H9 (cell line): ENCODE measurements at places on chromosomes 3 and 15. TPM values are rescaled to one million over a fixed set of nuclear protein-coding genes. Genes with fewer than 3 reads are reported as not detected.

PCSK6 gene
- total RNA-seq, result 3.4 and 4.0 TPM in 2 replicates

ROBO2 gene
- 2.0 and 2.3 TPM in 2 replicates for total RNA-seq

PRSS50 gene
- total RNA-seq, result 0.24 and 0.59 TPM in 2 replicates

CHDH gene
- 8.2 and 11.0 TPM in 2 replicates for total RNA-seq

CD96 gene
- not detected in 2 replicates for total RNA-seq

HHATL gene
- total RNA-seq, result 0.46 TPM in 1 of 2 replicates, not detected in the other

EXD1 gene
- not detected in 2 replicates for total RNA-seq

ALCAM gene
- 43.3 and 43.7 TPM in 2 replicates for total RNA-seq

ESYT3 gene
- total RNA-seq, result 5.9 and 6.3 TPM in 2 replicates

KBTBD8 gene
- total RNA-seq, result 16.7 and 19.4 TPM in 2 replicates

RAB11A gene
- total RNA-seq, result 217 and 224 TPM in 2 replicates

TMEM45A gene
- total RNA-seq, result 10.1 and 10.3 TPM in 2 replicates

IMPG2 gene
- total RNA-seq, result 0.02 and 0.04 TPM in 2 replicates

ETV5 gene
- 7.7 and 8.0 TPM in 2 replicates for total RNA-seq

ALDH1L1 gene
- 0.68 and 0.90 TPM in 2 replicates for total RNA-seq

OSBPL10 gene
- 42.7 and 46.7 TPM in 2 replicates for total RNA-seq

DLEC1 gene
- total RNA-seq, result 2.0 and 2.1 TPM in 2 replicates

PCYT1A gene
- 30.9 and 31.6 TPM in 2 replicates for total RNA-seq

GPX1 gene
- total RNA-seq, result 253 and 265 TPM in 2 replicates

SPINK8 gene
- not detected in 2 replicates for total RNA-seq

MEX3B gene
- 10.4 and 11.0 TPM in 2 replicates for total RNA-seq

GUCA1C gene
- total RNA-seq, result not detected in 2 replicates

BNC1 gene
- total RNA-seq, result not detected in 2 replicates

TMC3 gene
- not detected in 2 replicates for total RNA-seq

GP9 gene
- total RNA-seq, result not detected in 2 replicates

GOLGA8R gene
- total RNA-seq, result 0.20 and 0.26 TPM in 2 replicates

EPB42 gene
- not detected in 2 replicates for total RNA-seq
